Right renal pelvis (tissue), 4 donors: ENCODE measurements at places on chromosomes 11 and 22.

GRCh38 chr11:35218956-35219355, 80.0 kb downstream of the CD44 start:
- DNase-seq = no peak

DNA sequence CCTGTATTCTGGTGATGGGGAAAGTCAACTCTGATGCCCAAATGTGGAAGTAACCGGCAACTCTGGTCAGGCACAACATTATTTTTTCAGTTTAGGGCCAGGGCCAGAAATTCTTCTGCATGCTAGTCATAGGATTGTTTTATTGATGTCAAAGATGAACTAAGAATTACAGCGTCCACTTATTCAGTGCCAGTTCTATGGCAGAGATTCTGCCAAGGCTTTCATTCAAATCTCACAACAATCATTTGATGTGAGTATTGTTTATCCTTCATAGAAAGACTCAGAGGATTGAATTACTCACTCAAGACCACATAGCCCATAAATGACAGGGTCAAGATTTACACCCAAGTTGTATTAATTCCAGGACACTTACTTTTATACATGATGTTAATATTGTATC, 87.7 kb downstream of the TMPRSS5 start:
- no peak for DNase-seq

- no peak for DNase-seq
Observed at GRCh38 chr11:76010051-76010450, 195.0 kb downstream of the UVRAG start.

DNA sequence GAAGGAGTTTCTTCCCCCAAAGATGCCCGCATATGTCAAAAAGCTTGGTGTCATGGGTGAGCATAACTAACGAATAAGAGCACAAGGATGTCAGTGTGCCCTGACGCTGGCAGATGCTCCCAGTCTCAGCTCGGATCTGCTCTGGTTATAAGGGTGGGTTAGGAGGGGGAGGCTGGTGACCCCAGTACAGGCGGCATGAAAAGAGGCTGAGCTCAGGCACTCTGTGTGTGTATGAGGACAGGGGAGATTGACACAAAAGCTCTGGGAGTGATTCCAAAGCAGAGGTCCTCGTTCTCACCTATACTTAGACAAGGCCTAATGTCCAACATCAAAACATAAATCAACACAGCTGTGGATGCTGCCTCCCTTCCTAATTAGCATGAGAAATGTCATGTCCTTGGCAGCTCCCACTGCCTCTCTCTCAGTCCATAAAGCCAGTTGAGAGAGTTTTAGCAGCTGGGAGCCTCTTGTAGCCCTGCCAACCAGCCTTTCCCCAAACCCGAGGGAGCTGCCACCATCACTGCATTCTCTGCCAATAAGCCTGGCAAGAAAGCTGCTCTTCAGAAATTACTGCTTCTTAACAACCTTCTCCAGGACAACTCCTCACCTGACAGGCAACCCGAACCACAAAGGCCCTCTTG, 59.8 kb downstream of the SC5D start:
- DNase-seq = no peak

GRCh38 chr22:19904935-19905334, 36.6 kb upstream of the COMT start:
- no peak for DNase-seq

DNA sequence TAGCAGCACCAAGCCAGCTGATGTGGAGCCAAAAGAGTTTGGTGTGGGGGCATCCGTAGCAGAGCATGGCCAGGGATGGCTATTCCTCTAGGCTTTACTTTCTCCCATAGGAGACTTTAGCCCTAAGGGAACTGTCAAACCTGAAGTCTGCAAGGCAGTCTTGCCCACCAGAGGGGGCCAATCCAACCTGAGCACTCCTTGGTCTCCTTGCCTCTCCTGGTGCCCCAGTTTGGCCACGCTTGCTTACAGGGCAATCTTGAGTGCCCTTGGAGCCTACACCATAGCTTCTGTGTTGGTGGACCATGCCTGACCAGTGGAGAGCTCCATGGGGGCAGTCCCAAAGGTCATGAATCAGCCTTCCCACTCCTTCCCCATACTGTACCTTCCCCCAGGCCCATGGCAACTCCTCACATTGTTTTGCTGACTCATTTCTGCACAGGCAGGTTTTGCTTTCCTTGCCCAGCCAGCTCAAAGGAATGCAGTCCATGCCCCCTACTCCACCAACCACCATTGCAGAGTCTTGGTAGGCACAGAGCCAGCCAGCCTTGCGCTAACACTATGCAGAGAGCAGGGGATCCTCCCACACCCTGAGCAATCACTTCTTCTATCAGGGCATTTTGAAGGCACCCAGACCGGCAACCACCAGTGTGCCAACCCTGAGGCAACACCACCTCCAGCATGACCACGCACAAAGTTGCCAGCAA, 1421.2 kb upstream of the RAG2 start:
- DNase-seq = no peak

GRCh38 chr11:28176351-28176750, 68.2 kb downstream of the METTL15 start:
- no peak for DNase-seq

GRCh38 chr22:22673628-22674027, 29.2 kb downstream of the GGTLC2 start:
- DNase-seq = no peak

DNA sequence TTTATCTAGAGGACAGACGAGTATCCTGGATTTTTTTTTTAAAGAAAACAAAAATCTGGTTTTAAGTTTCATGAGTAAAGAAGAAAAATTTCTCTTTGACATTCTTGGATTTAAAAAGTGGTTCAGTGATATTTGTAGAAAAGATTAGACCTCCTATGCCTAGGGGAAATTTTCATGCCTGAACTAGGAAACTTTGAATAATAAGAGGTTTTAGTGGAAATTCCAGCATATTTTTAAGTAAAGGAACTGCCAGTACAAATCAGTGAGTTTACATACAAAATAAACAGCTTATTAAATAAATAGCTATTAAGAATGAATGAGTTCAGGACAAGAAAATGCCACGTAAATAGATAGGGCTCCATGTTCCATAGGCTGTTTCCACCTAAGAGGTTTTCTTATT, 17.5 kb downstream of the JAM3 start:
- DNase-seq = no peak

DNA sequence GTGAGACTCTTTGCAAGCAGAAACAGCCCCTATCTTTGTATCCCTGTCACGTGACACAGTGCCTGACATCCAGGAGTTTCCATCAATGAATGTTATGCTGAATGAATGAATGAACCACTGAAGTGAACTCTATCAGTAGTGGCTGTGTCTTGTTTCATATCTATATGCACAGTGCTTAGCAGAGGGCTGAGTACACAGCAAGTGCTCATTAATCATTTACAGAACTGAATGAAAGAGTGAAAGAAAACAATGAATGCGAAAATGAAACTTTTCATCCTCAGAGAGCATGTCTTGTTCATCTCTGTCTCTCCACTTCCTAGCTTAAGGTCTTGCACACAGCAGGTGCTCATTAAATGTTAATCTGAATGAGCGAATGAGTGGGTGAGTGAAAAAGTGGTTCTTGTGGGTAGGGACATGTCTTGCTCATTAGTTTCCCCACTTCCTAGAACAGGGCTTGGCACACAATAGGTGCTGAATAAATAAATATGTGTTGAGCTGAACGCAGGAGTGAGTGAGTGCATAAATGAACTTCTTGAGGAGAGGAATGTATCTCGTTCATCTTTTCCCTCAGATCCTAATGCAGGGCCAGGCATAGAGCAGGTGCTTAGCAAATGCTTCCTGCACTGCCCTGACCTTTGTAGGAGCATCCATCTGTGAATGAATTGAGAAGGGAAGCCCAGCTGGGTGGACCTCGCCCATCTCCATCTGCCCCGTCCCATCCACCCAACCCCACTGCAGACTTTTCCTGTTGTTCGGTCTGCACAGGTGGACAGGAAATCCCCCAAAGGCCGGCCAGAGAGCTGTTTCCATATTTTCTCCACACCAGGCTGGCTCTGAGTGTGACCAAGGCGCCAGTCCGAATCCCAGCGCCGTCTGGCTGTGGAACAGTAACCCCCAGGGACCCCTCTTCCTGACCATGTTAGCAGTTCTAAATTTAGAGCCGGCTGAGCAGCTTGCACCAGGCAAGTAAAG, 113.4 kb upstream of the CRYBB3 start:
- no peak for DNase-seq

GRCh38 chr11:134045799-134046635, 22.9 kb upstream of the JAM3 start:
- DNase-seq = no peak

GRCh38 chr11:68002575-68002937, 1.3 kb downstream of the UNC93B1 start:
- no peak for DNase-seq

DNA sequence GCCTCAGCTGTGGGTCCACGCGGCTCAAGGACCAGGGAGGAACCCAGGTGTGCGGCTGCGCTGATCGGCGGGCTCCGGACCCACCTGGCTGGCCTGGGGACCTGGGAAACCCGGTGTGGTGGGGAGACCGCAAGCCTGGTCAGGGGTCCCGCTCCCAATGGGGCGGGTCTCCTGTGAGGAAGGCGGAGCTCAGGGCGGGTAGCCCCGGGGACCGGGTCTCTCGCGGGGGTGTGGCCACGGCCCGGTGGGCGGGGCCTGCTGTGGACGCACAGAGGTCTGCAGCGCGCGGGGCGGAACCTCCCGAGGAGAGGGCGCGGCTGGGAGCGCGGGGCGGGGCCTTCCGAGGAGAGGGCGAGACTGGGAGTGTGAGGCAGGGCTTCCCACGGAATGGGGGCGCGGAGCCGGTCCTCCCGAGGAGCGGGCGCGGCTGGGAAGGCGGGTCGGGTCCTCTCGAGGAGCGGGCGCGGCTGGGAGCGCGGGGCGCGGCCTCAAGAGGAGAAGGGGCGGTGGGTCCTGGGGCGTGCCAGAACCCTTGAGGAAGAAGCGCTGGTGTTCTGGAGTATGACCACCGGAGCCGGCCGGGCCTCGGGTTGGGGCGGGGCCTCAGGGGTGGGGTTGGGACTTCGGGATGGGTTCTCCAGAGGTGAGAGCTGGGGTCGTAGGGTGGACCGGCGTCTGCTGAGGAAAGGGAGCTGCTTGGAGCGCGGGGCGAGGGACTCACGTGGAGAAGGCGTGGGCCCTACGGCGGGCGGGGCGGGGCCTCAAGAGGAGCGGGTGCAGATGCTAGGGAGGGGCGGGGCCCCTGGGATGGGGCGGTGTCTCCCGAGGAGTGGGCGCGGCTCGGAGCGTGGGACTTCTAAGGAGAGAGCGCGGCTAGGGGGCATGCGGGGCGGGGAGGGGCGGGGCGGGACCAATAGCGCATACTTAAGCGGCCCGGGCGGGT, 20.8 kb downstream of the DGCR6L start:
- DNase-seq = no peak

GRCh38 chr11:110776081-110776480, 63.8 kb upstream of the ARHGAP20 start:
- no peak for DNase-seq

DNA sequence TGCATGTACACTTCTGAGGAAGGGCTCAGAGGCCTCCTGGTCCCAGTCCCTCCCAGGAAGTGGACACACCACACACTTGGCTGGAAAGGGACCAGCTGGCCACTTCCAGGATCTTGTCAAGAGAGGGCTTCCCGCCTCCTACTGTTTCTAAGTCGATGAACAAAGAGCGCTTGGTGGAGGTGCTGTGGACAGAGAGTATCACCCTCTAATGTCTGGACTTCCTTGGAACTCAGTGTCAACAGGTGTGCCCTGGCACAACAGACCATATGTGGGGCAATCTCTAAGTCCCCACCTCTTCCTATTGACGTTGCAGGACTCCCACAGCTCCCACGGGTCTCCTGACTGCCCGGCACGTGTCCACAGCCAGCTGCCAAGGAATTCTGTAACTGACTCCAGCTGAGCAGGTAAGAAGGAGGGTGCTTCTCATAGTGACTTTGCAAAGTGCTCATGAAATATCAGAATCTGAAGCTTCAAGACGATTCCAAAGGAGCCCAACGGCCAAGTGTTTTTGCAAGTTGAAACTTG, 16.1 kb downstream of the POU2AF1 start:
- no peak for DNase-seq

- DNase-seq = no peak
Observed at GRCh38 chr11:126475014-126475991, 119.8 kb downstream of the ST3GAL4 start.

DNA sequence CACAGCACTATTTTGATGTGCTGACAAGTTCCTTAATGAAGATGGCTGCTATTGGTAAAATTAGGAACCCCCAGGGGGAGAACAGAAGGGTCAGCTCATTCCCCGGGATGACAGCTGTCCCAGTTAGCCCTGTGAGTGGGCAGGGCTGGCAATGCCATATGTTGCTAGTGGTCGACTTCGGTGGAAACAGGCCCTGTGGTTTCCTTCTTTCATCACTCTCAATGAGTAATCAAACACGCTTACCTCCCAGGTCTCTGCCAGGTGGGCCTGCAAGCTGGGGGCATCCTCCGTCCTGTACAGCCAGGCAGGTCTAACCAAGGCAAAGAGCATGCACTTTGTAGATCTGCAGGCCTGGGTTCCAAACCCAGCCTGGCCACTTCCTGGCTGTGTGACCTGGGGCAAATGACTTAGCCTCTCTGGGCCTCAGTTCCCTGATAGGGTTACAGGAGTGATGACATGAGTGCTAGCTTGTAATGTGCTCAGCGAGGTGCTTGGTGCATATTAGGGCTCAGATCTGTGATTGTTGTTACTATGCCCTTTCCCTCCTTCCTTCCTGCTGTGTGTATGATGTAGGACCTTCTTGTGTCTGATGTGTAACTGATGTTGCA, 85.2 kb downstream of the TSPAN18 start:
- DNase-seq = no peak

- DNase-seq = no peak
Observed at GRCh38 chr11:72668629-72669347, 5.4 kb downstream of the PDE2A start.

GRCh38 chr11:132330515-132330914, 960.1 kb downstream of the NTM start:
- no peak for DNase-seq

DNA sequence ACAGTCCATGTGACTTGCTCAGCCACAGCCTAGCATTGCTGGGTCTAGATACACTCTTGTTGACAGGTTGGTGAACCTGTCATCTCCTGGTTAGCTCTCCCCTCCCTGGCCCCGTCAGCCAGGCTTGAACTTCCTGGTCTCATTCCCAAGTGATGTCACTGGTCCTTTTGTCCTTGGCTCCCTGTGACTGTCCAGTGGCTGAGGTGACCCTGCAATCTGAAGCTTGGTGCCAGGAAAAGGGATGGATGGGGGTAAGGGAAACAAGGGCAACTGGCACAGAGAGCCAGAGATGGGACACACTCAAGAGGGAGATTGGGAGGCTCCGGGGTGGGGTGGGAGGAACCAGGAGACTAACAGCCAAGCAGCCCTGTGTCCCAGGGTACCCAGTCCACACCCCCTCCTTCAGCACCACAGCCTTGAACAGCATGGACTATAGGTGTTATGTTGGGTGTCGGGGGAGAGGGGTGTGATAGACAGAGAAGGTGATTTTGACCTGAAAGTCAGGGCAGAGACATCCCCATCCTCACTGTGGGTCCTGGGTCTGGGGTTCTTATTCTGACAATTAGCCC, 63.8 kb upstream of the THY1 start:
- no peak for DNase-seq

- DNase-seq = no peak
Observed at GRCh38 chr11:75219869-75220268, 20.7 kb upstream of the TPBGL start.
